Stimulated activated CD4-positive, alpha-beta T cell treated with anti-CD3 and anti-CD28 coated beads, Interleukin-1b, Interleukin-23, amount 100 ng/mL, for 48 hours (primary cell): ENCODE measurements at places on chromosomes 1 and 21.

- no peak for DNase-seq
Measured at GRCh38 chr1:79478160-79478559, 471.6 kb upstream of the ADGRL4 start.

DNA sequence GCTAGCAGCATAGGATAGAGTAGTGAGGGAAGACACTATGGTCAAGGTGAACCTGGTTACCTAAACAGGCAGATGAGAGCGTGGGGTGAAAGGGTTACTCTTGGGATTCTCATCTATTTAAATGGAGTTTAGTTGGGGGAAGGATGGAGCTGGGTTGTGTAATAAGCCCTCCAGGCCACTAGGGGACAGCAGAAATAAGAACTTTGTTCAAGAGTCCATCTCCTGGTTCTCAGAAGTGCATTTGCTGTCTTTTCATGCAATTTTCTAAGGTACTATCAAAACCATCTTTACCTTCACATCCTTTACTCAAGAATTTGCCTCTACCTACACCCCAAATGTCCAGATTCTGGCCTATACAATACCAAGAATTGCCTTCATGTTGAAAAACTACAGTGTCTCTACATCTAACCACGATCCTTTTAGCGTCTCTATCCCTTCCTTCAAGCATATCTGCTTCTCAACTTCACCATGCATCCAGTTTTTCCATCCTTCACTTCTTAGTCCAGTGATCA lies 28.0 kb downstream of the SLAMF1 start:
- peak; percentile 32 for DNase-seq

- no peak for DNase-seq
Measured at GRCh38 chr1:16173447-16174260, 17.8 kb upstream of the EPHA2 start.

DNA sequence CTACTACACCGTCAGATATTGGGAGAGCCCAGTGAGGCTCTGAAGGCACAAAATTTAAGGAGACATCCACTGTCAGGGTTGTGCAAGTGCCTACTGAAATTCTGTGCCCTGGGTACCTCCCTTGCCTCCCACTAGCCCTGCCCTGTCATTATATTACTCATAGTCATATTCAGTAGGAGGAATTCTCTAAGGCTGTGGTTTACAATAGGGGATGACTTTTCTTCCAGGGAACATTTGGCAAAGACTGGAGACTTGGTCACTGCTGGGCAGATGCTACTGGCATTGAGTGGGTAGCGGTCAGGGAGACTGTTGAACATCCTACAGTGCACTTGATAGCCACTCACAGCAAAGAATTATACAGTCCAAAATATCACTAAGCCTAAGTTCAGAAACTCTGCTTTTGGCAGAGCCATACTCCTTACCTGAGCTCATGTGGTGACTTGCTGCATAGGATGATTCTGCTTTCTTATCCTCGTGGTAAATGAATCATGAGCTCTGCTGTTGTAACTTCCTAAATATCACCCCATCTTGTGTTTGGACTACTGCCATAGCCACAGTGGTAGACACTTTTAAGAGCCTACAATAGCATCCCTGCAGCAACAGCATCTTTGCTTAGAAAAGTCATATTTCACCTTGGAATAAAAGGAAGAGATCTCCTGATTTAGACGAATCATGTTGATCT lies 563.4 kb upstream of the PLXNA2 start:
- DNase-seq, result no peak

- DNase-seq, result no peak
Measured at GRCh38 chr1:230243583-230244353, 176.7 kb downstream of the GALNT2 start.

DNA sequence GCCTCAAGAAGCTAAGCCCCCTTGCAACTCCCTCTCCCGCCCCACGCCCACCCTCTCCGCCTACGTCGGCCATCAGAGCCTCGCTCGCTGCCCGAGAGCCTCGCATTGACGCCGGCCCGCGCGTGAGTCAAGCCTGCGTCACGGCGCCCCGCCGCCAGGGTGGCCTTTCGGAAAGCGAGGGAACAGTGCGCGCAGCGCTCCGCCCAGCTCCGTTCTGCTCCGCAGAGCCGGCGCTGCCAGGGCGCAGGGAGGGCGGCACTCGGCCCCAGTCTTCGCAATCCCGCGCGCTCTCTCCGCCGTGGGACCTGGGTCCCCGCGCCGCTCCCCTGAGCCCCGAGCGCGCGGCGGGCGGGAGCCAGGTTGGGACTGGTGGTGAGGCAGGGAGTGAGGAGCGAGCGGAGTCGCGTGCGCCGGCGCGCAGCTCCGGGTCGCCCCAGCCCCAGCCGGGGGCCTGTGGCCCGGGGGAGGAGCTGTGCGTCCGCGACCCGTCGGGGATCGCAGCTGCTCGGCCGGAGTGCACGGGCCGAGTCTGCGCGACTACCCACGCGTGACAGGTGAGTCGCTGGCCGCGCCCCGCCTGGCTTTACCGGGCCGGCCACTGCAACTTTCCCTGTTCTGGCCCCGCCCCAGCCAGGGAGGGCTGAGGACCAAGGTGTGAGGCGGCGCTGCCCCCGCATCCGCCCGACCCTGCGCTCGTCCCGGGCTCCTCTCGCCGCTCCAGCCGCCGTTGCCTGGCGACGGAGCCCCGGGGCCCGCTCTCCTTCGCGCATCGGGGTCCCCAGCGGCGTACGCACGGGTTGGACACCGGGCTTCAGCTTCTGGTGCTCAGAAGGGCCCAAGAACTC lies at the start of gene SLC6A17:
Gene SLC6A17 (plus strand): TSS at position 165 of the 845 bp plus-strand sequence. CDS start 16,436 bp downstream, outside the sequence.
- peak; percentile 68 for DNase-seq

DNA sequence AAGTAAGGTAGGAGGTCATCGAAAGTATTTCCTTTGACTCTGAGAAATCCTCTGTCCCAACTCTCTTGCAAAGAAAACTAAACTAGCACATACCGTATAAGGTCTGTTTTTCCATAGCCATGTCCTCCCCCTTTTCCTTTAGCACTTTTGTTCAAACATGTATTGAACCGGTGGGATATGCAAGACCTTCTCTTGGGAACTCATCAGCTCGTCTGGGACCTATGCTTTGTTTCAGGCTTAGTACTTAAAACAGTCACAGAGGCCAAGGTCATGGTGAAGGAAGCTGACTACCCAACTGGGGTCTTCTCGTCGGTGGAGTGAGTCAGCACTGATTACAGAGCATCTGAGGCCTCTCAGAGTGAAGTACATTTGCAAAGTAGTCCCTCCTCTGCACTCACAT lies 185.0 kb downstream of the ZBTB18 start:
- no peak for DNase-seq

GRCh38 chr1:23936481-23937176 lies 23.0 kb upstream of the PNRC2 start:
- no peak for DNase-seq

- no peak for DNase-seq
Measured at GRCh38 chr1:107817935-107818334, 147.0 kb downstream of the VAV3 start.

- DNase-seq, result no peak
Measured at GRCh38 chr1:111302374-111302773, 11.7 kb downstream of the CHIA start.

DNA sequence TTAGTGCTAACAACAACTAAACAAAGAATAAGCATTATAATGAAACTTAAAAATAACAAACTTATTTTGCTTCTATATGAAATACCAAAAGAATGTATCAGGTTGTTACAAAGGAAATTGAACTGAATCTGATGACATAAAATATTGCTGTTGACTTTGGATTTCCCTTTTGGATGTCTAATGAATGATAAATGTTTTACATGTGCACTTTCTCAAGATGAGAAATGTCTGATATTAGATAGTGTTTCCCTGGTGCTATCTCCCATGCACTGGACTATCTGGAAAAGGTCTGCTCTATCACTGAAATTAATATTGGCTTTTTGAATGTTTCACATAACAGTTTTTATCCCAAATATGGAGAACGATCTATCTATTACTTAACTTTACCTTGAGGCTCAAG lies 179.9 kb downstream of the HMCN1 start:
- no peak for DNase-seq
